ENCODE measurements at places on chromosomes 4 and X.

- no peak for DNase-seq
Observed at GRCh38 chr4:29711226-29711625, 1008.9 kb upstream of the PCDH7 start.

- no peak for DNase-seq
Observed at GRCh38 chr4:6208416-6208815, 8.1 kb upstream of the JAKMIP1 start.

DNA sequence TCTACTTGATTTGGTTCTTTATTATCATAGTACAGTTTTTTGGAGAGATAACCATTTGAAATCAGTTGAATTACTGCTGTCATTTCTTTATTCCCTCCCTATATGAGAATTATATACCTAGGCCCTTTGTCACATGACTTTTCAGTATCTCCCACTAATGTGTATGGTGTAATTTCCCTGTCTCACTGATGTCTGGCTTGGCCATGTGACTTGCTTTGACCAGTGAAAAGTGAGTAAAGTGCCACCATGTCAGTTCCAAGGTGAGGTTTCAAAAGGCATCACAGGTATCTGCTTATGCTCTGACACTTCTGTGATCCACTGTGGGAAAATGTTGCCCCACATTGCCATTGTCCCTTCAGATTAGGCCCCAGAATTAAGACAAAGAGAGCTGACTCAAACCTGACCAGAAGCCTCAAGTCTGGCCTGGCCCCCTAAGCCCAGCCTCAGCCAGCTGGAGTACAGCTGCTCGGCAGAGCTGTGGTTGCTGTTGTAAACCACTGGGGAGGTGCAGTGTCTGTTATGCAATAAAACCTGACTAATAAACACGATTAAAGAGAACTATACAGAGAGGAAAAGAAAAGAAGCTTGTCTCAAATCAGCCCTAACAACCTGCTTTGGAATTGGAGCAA, 27.5 kb downstream of the SETD7 start:
- DNase-seq, result no peak

GRCh38 chrX:112832481-112833095, 8.0 kb downstream of the AMOT start:
- DNase-seq, result no peak

DNA sequence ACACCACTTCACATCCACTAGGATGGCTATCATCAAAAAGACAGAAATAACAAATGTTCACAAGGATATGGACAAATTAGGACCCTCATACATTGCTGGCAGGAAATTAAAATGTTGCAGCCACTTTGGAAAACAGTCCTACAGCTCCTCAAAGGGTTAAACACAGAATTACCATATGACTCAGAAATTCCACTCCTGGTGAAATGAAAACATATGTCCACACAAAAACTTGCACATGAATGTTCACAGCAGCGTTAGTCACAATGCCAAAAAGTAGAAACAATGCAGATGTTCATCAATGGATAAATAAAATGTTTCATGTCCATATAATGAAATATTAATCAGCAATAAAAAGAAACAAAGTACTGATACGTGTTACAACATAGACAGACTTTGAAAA, 15.1 kb downstream of the S100G start:
- DNase-seq, result no peak

GRCh38 chrX:149610511-149610910, 15.4 kb upstream of the HSFX2 start:
- DNase-seq, result no peak
